ENCODE measurements at places on chromosomes 2 and 18.

DNA sequence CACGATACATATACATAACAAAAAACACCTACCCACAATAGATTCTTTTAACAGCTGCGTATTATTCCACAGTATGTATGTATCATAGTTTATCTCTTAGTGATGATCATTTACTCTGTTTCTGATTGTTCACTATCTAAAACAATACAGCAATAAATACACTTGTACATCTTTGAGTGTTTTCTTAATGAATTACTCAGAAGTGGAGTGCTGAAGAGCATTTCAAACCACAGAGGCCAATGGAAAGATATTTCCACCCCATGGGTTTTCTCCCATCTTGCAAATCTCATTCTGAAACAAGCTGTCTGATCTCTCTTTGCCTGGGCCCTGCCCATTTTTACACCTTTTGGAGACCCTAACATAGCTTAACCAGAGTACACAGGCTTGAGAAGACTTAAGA is 113.8 kb upstream of the KLF7 start:
- no peak for DNase-seq

DNA sequence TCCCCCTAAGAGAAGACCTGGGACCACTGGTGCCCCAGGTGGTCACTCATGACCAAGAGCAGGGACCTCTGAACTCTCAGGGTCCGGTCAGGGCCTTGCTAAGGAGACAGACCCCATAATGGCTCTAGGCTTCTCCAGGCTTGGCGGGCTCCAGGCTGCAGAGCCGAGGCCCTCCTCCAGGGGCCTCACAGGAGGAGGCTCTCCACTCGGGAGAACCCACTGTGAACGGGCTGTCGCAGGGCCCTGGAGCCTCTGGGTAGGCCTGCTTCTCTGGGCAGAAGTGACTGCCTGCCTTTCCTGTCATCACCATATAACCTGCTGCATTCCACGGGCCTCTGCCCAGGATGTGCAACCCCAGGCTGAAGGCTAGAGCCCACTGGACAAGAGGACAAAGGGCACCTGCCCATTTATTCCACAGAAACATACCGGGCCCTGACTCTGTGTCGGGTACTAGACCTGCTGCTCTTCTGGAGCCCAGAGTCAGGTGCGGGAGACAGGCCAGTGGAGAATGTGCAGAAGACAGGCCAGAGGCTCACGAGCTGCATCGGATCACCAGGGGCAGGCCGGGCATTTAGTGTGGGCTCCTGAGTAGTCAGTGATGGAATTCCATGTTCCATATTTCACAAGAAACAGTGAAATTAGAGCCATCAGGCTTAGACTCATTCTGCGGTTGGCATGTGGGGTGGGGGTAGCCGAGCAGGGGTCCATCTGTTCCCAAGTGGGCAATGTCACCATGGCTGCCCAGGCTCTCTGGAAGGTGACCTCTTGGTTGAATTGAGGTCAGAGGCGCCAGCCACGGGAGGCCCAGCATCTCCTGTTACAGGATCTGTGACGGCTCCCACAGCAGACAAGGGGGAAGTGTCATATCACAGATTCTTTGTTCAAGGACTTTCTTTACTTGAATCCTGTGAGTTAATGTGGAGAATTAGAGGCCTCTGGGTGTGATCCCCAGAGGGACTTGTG is 220.8 kb downstream of the SH3RF3 start:
- no peak for DNase-seq

DNA sequence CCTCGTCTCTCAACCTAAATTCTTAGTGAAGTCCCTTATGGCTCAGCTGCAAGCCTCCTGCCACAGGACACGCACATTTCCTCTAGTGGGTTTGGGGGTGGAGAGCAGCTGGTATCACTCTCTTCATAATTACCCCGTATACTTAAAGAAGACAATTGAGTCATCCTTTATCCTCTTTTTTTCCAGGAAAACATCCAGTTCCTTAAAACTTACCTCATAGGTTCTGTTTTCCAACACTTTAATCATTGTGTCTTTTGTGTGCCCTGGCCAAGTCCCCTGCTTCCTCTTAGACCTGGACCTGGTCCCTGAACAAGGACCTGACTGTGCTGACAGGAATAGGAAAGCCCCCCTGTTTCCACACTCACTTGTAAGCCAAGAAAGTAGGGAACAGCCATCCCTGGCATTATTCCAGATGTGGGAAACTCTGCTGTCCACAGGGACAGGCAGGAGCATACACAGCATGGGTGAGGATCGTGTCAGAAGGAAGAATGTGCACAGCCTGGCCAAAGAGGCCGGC is 42.3 kb upstream of the MYO1B start:
- no peak for DNase-seq

GRCh38 chr2:46841621-46842020 is 74.0 kb downstream of the MCFD2 start:
- no peak for DNase-seq

GRCh38 chr18:67476585-67476984 is 39.9 kb downstream of the DSEL start:
- DNase-seq: no peak

DNA sequence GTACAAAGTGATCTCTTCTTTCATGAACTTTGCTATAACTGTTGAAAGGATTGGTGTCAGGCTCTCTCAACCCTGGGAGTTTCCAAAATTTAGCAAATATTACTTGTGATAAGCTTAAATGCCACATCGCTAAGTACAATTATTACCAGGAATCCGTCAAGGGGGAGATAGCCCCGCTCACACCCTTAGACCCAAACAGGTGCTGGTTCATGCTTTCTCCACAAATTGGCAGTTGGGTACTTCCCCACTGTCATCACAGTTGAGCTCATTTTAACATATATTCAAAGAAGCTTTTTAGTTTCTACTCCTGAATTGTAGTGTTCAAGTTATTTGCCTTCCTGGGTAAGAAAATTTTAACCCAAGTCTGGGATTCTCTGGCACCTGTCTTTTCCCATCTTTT is 29.8 kb upstream of the EPB41L5 start:
- no peak for DNase-seq

- no peak for DNase-seq
These were observed 52.0 kb downstream of the TNP1 start for GRCh38 chr2:216807857-216808272.
